SK-N-MC (cell line): ENCODE measurements at places on chromosomes 13 and 19.

DNA sequence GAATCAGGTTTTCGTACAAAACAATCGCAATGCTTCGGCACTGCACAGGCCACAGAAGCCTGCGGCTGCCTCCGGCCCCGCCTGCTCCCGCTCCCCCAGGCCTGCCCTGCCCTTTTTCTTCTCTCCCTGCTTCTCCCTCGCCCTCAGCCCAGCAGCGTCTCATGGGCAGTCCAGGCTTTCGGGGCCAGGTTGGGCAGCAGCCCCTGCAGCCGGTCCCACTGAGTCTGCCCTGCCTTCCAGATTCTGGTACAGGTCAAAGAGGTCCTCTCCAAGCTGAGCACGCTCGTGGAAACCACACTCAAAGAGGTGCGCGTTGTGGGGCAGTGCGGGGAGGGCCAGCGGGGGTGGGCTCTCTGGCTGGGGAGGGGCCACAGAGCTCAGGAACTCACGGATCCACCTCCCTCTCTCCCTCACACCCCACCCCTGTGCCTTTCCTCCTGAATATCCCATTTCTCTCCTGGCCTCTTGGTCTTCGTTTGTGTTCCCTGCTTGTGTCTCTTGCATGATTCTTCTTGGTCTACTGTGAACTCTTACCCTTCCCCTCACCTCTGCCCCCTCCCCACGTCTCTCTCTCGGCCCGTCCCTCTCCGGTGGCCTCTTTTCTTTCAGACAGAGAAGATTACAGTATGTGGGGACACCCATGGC, 30.1 kb downstream of the CCDC8 start:
- DNase-seq = no peak

DNA sequence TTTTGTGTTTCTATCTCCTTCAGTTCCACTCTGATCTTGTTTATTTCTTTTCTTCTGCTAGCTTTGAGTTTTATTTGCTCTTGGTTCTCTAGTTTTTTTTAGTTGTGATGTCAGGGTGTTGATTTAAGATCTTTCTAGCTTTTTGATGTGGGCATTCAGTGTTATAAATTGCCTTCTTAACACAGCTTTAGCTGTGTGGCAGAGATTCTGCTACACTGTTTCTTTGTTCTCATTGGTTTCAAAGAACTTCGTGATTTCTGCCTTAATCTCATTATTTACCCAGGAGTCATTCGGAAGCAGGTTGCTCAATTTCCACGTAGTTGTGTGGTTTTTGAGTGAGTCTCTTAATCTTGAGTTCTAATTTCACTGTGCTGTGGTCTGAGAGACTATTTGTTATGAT, 251.7 kb upstream of the HTR2A start:
- no peak for DNase-seq

DNA sequence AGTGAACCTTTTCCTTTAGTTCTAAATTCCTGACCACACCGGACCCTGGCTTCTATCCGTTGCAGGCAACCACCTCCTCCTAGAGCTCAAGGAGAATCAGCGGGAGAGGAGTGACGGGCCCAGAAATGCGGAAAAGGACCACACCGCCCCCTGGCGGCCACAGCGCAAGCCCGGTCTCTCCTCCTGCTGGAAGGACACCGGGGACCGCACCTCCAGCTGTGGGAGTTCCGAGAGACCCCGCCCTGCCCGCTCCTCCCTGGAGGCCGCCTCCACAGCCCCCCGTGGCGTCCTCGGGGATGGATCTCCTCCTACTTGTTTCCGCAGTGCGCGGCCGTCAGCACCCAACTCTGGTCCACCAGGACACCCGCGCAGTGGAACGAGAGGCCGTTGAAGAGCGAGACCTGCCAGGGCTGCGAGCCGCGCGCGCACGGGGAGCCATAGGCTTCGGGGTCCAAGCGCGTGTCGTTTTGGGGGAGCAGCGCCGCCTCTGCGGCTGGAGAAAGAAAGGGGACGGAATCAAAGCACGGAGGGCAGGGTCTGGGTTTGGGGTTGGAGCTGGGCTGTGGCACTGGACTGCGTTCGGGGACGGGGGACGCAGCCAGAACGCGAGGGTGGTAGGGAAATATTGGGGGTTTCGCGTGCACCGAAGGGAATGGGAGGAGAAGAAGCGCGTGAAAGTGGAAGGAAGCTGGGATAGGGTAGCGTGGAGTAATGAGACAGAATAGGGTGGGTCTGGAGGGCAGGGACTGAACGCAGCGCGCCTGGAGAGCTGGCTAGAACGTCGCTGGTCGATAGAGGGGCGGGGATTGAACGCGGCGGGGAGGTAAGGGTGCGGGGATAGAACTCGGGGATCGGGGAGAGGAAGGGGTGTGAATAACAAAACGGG, 2.5 kb downstream of the KLK10 start:
- no peak for DNase-seq

- no peak for DNase-seq
Measured at GRCh38 chr13:107367258-107367657, 799.3 kb upstream of the ARGLU1 start.

- DNase-seq = no peak
Measured at GRCh38 chr19:44765033-44765948, 12.4 kb upstream of the CBLC start.

DNA sequence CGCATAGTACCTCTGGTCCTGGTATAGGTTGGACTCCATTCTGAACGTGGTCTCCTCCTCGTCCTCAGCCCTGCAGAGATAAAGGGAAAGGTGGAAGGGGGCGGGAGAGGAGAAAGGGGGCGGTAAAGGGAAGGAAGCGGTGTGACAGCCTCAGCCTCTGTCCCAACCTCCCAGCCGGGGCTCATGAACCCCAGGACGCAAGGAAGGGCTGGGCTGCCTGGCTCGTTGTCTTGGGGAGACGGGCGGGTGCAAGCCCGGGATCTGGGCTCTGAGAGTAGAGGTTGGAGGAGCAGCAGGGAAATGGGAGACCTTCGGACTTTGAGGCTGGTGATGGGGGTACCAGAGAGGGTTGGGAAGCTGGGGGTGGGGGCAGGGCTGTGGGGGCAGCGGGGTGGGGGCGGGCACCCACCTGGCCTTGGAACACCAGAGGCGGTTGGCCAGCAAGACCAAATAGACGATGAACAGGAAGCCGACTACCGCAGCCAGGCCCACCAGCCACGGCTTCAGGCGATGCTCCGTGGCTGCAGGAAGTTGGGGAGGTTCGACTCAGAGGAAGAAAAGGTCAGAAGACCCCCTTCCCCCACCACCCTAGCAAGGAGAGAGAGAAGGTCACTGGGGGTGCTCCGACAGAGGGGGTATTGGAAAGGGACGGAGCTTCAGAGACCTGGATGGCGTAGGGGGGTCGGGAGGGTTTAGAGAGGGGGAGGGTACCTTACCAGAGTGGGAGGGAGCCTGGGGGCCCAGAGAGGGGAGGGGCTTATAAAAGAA, 1.7 kb downstream of the SMIM24 start:
- DNase-seq = no peak

GRCh38 chr19:55647732-55648584, at the start of gene CCDC106:
Gene CCDC106, plus strand, starts transcription at chr19:55648212. Its CDS starts 835 bp downstream, at chr19:55649047.
- no peak for DNase-seq

DNA sequence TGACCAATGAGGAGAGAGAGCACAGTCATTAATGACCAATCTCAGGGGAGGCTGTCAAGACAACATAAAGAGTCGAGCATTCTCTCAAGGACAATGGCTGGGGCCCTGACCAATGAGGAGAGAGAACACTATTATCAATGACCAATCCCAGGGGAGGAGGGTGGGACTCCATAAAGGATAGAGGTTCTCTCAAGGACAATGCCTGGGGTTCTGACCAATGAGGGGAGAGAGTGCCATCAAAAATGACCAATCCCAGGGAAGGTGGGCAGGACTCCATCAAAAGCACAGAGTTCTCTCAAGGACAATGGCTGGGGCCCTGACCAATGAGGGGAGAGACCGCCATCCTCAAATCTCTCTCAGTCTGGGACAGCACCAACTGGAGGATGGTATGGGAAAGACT, 3.3 kb upstream of the KLK11 start:
- no peak for DNase-seq
